ENCODE measurements at places on chromosomes 11 and 22.

DNA sequence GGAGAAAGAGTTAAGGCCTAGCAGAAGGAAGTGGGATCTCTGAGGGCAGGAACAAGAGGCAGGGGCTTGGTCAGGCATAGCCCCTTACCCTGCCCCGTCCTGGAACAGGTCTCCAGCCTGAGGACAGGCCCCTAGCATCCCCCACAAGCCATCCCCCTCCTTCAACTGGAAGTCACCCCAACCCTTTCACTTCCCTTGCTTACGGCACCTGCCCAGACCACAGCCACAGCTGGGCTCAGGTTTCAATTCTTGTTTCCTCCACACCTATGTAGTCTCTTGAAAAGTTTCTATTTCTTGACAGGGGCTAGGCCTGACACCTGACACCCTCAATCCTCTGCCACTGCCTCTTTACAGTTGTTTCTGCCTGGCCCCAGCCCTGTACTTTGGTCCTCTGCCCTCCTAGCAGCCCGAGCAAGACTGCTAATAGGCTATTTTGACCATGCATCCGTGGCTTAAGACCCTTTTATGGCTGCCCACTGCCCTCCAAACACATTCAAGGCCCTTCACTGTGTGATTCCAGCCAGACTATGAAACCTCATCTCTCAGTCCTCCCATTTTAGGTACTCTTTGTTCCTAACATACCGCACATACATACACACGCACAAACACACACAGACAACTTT lies 10.9 kb upstream of the FCHSD2 start:
- no peak for DNase-seq

DNA sequence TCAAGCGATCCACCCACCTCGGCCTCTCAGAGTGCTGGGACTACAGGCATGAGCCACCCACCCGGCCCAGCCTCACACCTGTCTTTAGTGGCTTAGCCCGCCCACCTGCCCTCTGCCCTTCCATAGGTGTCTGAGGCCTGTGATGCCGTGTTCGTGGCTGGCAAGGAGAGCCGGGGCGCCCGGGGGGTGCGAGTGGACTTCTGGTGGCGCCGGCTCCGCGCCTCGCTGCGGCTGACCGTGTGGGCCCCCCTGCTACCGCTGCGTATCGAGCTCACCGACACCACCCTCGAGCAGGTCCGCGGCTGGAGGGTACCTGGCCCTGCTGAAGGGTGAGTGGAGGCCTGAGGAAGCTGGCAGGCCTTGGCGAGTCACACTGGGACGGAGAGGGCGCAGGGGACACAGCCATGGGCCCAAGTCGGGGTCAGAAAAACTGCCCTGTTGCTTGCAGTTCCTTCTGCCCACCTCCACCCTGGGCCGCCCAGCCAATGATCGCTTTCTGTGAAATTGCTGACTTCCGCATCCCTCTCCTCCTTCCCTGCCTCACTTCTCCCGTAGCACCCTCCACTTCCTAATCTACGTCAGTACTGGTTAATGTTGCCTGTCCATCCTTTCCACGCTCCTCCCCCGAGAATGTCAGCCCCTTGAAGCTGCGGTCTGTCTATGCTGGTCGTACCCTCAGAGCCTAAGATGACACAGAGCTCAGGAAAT lies 9.3 kb downstream of the TMEM132A start:
- no peak for DNase-seq

GRCh38 chr22:36860017-36860416 lies 789 bp upstream of the NCF4 start:
- no peak for DNase-seq

DNA sequence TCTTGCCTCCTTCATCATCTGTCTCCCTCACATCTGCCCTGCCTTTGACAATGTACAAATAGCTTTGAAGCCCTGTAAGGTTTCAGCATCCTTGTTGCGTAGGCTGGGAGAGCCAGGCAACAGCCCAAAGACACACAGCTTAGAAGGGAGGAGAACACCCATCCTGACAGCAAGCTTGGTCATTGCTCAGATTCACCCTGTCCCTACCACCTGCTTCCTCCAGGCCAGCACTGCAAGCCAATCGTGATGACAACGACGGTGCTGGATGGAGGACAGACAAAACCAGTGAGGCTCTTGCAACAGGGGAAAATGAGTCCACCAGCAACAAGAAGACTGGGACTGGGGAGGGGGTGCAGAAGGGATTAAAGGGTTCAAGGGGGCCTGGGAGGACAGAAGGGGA lies 32.9 kb upstream of the CD5 start:
- DNase-seq = no peak

DNA sequence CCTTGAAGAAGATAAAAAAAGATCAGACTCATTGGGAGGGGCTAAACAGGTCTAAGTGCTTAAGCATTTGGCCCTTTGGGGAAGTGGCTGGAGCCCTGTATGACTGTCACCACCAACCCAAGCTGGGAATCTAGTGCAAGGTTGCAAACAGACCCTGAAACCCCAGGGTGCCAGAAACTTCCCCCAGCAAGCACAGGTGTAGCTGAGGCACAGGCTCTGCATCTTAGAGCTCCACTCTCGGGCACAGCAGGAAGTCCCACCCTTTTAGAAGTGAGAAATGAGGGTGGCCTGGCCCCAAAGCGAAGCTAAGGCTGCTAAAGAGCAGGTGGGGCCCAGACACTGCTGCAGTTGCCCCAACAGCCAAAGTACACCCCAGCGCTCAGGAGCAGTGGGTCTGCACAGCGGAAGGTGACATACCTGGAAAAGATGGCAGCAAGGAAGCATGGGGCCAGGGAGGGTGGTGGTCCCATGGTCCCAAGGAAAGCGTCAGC lies 5.8 kb upstream of the KDM2A start:
- DNase-seq = no peak

- DNase-seq = no peak
Measured at GRCh38 chr22:20140521-20140964, 8.9 kb downstream of the ZDHHC8 start.

DNA sequence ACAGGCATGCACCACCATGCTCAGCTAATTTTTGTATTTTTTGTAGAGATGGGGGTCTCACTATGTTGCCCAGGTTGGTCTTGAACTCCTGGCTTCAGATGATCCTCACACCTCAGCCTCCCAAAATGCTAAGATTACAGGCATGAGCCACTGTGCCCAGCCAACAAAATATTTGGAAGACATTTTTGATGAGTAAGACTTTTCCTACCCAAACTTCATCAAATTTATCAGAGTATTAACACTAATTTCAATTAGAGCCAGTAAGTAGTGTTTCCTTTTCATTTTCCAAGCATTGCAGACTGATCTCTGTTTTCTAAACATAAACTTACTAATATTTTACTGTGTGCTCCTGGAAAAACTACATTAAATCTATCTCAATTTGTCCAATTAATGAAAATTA lies 1.4 kb upstream of the CRTAM start:
- no peak for DNase-seq

DNA sequence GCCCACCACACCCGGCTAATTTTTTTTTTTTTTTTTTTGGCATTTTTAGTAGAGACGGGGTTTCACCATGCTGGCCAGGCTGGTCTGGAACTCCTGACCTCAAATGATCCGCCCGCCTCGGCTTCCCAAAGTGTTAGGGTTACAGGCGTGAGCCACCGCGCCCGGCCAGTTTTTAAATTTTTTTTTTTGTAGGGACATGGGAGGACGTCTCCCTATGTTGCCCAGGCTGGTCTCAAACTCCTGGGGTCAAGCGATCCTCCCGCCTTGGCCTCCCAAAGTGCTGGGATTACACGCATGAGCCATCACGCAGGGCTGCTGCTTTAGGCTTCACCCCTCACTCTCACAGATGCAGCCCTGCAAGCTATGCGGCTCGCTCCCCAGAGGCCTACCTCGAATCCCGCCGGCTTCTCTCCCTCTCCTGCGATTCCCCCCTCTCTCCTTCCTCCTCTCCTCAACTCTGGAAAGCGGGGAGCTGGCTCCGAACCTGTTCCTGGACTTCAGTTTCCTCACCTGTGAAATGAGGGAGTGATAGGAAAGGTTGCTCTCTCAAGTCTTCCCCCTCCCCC lies 926 bp downstream of the CCDC157 start:
- no peak for DNase-seq

GRCh38 chr11:61359516-61359915 lies 2.2 kb downstream of the CYB561A3 start:
- no peak for DNase-seq

GRCh38 chr11:65651589-65652510 lies 10.9 kb downstream of the RELA start:
- DNase-seq = no peak

DNA sequence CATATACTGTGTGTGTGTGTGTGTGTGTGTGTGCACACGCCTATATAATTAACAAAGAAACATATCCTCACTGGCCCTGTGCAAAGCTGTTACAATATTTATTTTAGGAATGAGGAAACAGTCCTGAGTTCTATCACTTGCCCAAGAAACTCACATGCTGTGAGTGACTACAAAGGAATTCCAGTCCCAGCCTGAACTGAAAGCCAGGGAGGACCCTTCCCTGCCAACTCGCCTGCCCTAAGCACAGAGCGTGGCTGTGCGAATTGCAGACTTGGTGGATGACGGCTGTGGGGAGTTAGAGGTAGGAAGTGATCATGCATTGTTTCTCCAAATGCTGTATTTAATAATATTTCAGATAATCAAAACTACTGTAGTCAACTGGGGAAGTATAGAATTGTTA lies 26.4 kb upstream of the CD5 start:
- no peak for DNase-seq

GRCh38 chr11:14549891-14550290 lies 29.7 kb upstream of the PSMA1 start:
- no peak for DNase-seq

GRCh38 chr11:113365895-113366294 lies 21.7 kb upstream of the ANKK1 start:
- no peak for DNase-seq

DNA sequence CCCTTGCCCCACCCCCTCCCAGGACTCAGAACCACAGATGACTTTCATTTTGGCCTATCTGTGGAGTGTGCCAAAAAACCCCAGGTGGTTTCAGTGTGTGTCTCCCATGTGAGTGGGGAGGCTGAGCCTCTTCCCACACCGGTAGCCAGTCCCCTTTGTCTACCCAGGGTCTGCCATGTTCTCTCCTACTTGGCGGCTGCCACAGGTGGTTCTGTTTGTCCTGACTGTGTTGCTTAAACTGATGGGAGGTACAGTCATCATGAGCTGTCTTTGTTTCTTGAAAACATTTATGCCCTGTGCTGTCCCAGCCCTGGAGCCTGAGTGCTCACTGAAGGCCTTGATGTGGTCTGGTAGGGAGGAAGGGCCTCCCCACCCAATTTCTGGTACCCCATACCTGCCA lies 39.7 kb upstream of the SUSD2 start:
- DNase-seq = no peak

DNA sequence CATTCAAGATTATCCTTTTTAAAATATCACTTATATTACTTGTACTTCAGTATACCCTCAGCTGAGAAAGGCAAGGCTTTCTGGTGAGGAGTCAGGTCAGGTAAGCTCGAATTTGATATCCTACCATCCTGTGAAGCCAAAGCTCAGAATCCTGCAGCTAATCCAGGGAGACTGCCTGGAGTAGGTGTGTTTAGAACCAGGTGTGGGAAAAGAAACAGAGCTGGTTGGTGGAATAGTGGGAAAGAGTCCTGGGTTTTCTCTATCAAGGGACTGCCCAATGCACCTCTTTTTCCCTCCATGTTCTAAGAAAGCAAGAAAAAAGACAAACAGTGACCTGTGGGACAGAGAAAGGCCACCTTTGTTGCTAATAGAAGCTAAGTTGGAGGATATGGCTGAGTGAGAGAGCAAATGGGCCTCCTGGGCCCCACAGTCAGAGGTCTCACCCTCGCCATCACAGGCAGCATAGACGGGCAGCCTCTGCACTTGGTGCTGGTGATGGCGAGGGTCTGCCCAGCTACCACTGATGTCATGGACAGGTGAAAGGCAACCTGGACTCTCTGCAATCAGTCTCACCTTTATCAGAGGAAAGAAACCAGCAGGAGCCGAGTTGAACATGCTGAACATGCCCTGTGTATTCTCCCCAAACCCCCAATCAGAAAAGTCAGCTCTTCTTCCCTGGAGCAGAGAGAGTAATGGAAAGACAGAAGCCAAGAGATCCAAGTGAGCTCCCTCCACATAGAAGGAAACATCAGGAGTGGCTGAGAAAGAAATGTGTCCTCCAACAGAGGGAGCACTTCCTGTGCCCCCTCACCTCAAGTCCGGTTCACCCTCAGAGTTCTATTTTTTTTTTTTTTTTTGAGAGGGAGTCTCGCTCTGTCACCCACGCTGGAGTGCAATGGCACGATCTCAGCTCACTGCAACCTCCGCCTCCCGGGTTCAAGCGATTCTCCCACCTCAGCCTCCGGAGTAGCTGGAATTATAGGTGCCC lies 491.3 kb downstream of the BUD13 start:
- DNase-seq = no peak
